ENCODE measurements at places on chromosomes 2 and 18.

DNA sequence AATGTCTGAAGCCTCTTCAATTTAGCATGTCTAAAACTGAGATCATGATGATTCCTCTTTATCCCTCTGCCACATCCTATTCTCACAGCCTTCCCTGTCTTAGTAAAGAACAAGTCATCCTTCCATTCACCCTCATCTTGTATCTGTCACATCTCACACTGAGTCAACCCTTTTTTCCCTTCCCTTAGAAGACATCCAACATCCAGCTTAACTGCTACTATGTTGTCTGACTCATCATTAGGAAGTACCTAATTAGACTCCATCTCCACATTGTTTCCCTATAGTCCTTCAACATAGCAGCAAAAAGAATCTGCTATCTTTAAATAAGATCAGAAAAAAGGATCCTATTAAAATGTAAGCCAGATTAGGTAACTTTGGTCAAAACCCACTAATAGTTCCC is 85.2 kb upstream of the GRB14 start:
- DNase-seq = peak; percentile 48

DNA sequence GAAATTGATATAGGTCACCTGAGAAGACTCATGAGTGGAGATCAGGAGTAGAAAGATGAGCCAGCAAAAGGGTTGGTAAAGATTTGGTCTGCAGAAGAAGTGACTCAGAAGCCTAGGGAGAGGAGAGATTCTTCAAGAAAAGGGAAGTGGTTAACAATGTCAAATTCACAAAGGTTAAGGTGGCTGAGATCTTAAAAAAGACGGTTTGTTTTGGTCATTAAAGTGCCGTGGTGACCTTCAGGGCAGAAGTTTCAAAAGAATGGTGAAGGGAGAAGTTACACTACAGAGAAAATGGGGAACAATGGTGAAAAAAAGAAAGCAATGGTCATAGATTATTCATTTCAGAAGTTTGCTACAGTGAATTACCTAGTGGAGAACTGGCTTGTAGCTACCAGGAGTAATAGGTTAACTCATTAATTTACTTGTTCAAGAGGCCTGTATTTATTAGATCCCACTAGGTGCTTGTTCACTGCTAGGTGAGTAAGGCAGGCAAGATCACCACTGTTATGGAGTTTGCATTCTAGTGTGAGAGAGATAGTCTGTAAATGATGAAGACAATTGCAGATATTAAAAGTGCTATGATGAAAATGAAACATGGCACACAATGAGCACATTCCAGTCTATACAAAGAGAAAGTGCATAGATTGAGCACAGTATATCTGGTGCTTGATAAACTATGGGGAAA is 43.0 kb downstream of the FBXO48 start:
- DNase-seq = no peak

- DNase-seq = no peak
Measured at GRCh38 chr2:25743132-25743830, 69.9 kb upstream of the DTNB start.

- DNase-seq = no peak
Measured at GRCh38 chr2:105834931-105835330, 90.2 kb downstream of the NCK2 start.

All from GM03348 (cell line).